ENCODE measurements at places on chromosomes 11 and 22.
A peak's percentile ranks its signal among the peaks of the same experiment; 100 is the strongest.

DNA sequence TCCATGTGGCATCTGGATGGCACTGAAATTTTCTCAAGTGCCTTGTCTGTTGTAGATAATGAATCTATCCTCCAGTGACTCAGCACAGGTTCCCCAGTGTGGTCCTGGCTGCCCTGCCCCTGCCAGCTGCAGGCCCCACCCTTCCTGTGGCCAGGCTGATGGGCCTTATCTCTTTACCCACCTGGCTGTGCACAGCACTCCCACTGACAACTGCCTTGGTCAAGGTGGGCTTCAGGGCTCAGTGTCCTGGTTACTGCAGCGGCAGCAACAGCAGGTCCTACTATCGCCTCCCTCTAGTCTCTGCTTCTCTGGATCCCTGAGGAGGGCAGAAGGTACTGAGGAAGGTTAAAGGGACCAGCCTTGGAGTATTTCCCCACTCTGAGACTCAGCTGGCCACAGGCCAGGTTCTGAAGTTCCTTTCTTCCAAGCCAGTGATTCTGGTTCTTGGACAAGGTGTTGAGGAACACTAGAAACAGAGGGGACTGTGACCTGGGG lies 3.1 kb downstream of the HMBS start:
- no peak for DNase-seq

- DNase-seq: no peak
These were observed 14.1 kb downstream of the TSSC4 start for GRCh38 chr11:2414616-2415015.

DNA sequence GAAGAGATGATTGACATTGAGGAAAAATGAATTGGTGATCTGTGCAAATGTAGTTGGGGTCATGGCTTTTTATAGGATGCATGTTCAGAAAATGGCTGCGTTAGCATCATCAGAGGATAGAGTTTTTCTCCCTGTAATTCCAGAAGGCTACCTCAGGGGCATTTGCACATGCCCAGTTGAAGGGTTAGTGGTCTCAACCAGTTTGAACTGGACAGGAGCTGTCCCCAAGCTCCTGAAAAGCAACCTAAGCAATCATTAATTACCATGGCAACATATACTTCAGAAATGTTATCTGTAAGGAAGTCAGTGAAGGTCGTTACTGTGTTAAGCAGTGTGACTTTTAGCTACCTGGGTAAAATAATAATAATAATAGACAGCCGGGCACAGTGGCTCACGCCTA lies 29.3 kb downstream of the TUG1 start:
- DNase-seq: no peak

DNA sequence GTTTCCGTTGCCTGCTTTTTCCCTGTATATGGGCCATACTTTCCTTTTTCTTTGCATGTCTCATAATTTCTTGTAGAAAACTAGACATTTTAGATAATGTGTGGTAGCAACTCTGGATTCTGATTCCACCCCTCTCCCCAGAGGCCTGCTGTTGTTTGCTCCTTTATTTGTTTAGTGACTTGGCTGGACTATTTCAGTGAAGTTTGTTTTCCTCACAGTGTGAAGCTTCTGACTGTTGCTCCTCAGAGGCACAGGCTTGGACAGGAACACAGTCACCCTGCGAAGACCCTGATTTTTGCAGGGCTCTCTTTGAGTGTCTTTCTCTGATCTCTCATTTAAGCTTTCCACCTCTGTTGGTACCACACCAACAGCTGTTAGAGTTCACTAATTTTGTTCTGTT lies 72.5 kb downstream of the SWAP70 start:
- no peak for DNase-seq

DNA sequence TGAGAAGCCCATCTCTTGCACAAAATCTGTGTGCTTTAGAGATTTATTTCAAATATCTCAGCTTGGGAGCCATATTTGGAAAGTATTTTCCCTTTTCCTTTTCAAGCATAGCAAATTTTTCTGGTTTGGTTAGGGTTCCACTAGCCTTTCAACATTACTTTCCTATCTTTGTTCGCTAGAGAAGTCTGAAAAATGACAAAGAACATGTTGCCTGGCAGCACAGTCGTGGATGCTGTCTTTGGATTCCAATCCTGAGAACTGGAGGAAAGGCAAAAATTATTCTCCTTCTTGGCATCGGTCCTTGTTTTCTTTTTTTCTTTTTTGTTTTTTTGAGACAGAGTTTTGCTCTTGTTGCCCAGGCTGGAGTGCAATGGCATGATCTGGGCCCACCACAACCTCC lies 6.9 kb upstream of the MTCH2 start:
- DNase-seq: no peak

DNA sequence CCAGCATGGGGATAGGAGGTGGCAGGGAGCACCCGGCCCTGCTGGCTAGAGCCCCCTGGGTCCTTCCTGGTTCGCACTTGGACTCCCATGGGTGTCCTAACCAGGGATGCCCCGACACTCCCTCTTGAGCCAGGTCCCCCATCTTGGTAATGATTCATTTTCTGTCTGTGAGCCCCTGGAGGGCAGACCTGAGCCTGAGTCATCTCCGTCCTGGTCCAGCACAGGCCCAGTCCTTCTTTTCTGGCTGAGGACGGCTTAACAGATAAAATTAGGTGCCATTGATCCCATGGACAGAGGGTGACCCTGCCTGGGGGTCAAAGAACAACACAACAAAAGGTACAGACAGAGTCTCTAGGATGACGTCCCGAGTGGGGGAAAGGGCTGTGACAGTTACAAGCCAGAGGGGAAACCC lies 3.5 kb downstream of the RHOD start:
- no peak for DNase-seq

DNA sequence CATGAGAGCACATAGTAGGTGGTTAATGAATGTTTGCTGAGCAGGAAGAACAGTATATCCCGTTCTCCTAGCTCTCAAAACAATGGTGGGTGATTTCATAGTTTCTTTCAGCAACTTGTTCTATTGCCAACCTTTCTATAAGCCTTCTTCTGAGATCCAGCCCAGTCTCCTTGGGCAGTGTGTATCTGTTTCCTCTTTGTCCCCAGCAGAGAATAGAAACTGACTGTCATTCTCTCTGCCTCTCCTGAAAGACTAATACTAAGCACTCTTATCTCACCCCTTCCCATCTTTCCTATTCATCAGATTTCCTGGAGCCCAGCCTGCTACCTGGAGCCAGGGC lies 272.9 kb downstream of the ST3GAL4 start:
- DNase-seq: no peak

- peak; percentile 51 for DNase-seq
These were observed 3.0 kb downstream of the MLC1 start for GRCh38 chr22:50082197-50082715.

DNA sequence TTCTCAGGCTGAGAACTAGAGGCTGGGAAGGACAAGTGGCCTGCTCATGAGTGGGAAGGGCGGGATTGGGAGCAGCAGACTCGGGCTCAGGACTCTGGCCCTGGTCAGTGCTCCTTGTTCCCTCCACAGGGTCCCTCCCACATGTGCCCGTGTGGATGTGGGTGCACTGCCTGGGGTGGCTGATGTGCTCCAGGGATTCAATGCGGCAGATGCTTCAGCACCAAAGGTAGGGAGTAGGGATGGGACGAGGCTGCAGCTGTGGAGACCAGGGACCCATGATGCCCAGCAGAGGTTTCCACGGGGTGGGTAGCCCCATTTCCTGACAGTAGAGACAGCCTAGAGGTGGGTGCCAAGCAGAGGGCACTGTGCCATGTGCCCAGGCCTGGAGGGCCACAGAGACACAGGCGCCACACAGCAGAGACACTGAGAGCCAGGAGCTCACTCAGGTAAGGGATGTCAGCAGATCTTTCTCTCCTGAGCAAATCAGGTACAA lies 89.5 kb downstream of the GGTLC2 start:
- DNase-seq: no peak

DNA sequence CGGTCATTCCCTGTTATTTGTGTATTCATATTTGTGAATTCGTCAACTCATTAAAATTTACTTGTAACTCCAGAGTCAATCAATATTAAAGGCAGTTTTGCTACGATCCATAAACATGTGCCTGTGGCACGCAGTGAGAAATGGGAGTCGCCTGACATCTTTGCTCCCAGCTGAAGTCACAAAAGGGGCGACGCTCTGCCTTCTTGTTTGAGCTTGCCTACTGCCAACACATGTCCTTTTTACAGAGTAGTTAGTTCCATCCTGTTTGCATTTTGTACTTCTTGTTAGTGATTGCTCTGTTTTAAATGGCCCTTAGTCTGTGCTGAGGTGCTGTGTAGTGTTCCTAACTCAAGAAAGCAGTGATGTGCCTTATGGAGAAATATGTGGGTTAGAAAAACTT lies 305.3 kb downstream of the ETS1 start:
- no peak for DNase-seq

DNA sequence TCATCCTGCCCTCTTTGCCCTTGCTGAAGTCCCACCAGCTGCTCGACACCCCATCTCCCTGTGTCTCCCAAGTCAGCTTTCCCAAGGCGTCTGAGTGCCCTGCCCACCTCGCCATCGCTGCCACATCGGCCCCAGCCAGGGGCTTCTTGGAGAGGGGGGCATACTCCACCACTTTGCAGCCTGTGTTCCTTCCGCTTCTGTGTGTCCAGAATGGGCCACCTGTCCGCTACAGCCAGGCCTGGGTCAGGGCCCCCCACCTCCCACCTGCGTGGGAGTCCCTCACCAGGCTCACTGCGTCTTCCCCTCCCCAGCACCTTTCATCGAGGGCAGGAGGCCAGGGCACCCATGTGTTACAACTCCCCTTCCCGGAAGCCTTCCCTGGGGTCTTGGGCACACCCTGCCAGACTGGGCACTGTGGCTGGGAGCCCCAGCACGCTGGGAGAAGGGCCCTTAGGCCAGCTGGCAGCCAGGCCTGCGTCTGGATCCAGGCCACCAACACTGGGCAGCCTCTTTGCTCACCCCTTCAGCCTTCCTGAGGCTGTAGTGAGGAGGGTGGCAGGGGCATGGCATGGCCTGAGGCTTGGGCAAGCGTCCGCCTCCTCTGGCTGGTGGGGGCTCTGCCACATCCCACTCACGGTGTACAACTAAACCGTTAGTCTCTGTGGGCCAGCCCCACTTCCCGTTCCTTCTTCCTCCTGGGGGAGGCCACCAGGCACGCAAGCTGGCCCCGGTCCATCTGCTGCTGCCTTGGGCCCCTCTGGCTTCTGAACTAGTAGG lies 13.4 kb downstream of the CPT1A start:
- no peak for DNase-seq

GRCh38 chr11:112459001-112459400 lies 198.3 kb upstream of the PLET1 start:
- DNase-seq: no peak

GRCh38 chr11:107044503-107044902 lies 26.2 kb upstream of the GUCY1A2 start:
- no peak for DNase-seq

- no peak for DNase-seq
These were observed 68.6 kb upstream of the SORL1-AS1 start for GRCh38 chr11:121521145-121522042.

DNA sequence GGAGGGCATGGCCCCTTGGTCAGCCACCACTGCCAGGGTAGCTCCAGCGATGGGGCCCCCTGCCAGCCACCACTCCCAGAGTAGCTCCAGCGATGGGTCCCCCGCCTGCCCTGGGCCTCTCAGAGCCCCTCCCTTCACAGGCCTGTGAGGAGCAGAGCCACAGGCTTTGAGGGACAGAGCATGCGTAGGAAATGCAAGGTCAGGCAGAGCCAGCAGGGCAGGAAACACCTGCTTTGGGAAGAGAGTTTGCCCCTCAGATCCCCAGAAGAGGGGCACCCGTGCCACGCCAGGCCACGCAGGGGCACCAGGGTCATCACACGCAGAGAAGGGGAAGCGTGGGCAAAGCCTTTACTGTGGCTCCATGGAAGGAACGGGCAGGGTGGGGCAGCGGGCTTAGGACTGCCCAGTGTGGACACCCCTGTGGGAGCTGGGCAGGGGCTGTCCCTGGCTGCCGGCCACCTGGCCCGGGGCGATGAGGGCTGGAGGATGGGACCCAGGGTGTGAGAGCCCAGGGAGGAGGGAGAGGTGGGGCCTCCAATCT lies 477.8 kb downstream of the BRD1 start:
- no peak for DNase-seq

GRCh38 chr22:38843201-38843656 lies 599 bp downstream of the NPTXR start:
- DNase-seq: no peak

DNA sequence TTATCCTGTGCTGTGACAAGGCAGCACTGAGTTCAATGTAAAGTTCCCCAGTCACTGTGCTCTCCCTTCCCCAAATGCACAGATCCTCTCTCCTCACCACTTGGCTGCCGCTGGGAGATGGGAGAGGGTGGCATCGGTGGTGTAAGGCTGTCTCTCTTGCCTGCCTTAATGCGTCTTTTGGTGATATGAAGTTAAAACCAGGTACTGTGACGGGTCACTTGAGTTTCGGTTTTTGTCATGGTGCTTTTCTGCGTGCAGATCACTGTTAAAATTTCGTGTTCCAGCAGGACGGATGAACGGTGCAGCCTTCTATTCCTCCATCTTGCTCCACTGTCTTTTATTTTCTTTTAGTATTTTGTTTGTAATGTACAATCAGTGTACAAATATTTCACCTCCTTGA lies 18.6 kb downstream of the GLB1L2 start:
- DNase-seq: peak; percentile 47

DNA sequence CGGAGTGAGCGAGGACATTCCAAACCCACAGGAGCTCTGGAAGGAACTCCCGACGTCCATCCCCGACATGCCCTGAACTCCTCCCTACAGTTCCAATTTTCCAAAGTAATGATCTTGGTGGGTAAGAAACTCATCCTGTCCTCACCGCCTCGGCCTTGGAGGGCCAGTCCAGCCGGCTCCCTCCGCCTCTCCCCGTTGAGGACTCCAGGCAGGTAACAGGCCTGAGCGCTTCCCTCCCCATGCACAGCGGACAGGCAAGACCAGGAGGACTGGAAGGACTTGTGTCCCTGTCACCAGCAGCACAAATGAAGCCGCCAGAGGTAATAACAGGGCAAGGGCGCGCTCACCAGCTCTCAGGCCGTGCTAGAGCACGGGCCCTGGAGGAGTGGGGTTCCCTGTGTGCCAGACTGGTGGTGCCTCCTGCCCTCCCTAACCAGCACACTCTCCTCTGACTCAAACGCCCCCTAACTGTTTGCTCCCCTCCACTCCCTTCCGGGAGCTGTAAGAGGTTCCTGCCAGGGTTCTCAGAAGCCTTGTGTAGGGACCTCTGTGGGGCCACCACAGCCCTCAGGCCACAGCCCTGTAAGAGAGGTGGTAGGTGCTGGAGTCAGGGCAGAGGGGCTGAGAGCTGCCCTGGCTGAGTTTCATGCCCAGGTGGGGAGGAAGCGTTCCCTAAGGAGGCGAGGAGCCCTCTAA lies 17.1 kb downstream of the OVOL1 start:
- no peak for DNase-seq

DNA sequence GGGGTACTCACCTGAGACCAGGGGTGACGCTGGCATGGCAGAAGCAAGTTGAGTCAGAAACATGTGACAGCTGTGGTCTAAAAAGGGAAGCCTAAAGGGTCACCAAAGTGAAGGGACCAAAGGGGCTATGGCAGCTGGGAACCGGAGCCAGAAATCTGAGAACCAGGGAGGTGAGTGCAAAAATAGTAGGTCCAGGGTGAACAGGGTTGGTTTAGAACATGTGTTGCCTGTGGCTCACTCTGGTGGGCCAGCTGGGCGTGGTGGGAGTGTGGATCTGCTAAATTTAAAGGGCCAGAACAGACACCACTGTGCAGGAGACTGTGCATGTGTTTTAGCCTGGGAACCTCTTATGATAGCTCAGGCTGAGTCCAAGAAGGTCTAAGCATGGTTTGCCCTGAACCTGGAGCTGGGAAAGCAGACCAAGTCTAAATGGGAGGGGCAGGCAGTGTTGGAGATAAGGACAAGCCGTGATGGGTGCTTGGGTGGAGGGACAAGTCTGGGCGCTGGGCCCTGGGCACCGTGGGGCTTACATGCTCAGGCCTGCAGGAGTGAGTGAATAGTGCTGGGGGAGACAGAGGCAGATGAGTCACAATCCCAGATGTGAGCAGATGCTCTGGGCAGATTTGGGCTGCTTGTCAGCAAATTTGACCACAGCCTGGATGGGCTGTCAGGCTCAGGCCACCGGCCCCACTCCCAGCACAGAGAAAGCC lies 41.4 kb upstream of the ZBED5 start:
- no peak for DNase-seq

All from cardiac septum (tissue), 1 donor.